Progenitor cell of endocrine pancreas (in vitro differentiated cells): ENCODE measurements at places on chromosomes 6 and 20. TPM values are rescaled to one million over a fixed set of nuclear protein-coding genes. Genes with fewer than 3 reads are reported as not detected.
A peak's percentile ranks its signal among the peaks of the same experiment; 100 is the strongest.

Gene CCDC167
- total RNA-seq: 44.1 and 44.9 TPM in 2 replicates

- no peak for DNase-seq
These were observed 61.4 kb downstream of the DNAH8 start for GRCh38 chr6:38776515-38776914.

DNA sequence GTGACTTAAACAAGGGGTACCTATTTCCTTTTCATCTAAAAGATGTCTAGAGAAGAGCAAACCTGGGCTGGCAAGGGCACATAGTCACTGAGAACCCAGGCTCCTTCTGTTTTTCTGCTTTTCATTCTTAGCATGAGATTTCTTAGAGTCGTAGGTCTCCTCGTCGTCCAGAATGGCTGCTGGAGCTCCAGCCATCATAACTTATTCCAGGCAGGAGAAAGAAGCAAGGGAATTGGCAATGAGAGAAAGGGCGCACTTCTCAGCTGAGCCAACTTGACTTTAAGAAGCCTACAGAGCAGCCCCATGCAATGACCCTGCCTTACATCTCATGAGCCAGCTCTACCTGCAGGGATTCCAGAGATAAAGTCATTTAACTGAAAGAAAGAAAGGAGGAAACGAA lies 213.4 kb downstream of the BMP7 start:
- DNase-seq: no peak

GRCh38 chr6:169847901-169848311 lies 96.5 kb downstream of the ERMARD start:
- no peak for DNase-seq

GRCh38 chr6:30824698-30825097 lies 59.6 kb upstream of the DDR1 start:
- DNase-seq: no peak

DNA sequence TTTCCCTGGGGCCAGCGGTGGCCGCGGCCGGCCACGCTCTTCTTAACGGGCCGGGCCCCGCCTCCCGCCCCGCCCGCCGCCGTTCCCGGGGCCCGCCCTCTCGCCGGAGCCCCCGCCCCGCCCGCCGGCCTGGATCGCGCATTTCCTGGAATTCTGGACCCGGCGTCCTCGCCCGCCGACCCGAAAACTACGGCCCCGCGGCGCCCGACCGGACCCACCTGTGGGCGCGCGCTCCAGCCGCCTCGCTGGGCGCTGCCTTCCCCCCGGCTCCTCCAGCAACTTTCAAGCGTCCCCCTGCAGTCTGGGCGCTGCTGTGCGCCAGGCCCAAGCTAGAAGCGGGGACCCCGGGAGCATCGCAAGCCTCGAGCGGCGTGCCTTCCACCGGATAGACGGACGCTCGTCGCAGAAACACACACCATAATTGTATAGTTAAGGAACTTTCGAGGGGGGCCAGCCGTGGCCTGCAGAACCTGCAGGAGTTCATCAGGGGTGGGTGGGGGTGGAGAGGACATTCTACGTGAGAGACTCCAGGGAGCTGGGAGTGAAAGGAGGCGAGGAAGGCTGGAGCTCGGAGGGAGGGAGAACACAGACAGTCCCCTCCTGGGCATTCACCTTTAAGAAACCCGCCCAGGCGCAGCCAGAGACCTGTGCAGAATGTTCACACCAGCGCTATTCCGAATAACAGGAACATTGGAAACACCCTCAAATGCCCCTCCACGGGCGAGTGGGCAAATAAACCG lies at the start of gene ADA:
TSS of gene ADA (minus strand) at position 16 of the 740 bp plus-strand sequence. CDS start 92 bp downstream, outside the sequence.
- peak; percentile 46 for DNase-seq

- DNase-seq: no peak
These were observed 24.6 kb downstream of the RIMS4 start for GRCh38 chr20:44785768-44786167.

DNA sequence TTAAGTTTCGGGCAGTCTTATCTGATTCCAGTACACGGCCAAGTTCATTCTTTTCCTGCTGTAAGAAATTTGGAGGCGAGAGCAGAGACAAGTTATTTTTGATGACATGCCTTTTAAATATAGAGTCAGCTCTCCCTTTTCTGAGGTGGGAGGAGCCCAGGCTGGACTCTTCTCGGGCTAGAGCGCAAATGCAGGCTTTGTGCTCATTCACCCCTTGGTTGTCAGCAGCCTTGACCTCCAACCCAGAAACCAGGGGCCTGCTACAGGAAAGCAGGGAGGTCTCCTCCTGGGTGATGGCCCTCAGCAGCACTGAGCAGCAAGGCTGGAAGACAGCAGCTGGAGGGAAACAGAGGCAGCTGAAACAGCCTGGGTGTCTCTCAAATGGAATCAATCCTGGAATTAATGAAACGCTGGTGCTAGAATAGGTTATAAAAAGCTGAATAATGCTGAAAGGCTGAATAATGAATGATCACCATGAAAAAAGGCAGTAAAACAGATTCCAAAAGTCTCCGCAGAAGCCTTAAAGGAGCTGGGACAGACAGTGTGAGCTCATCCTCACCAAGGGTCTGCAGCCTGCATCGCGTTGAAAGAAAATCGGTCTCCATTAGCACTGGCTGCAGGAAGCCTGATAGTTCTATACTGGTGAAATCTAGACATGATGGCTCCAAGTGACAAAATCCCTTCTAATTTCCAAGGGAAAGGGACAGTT lies 28.2 kb upstream of the ECI2 start:
- no peak for DNase-seq

- no peak for DNase-seq
These were observed 568 bp downstream of the AGPAT1 start for GRCh38 chr6:32175322-32175710.

GRCh38 chr20:63785691-63786131 lies 45.4 kb downstream of the ZBTB46 start:
- no peak for DNase-seq

- no peak for DNase-seq
These were observed 8.1 kb downstream of the TMEM151B start for GRCh38 chr6:44278315-44278714.

GRCh38 chr6:168537540-168537884 lies 96.5 kb downstream of the SMOC2 start:
- DNase-seq: no peak

GRCh38 chr6:154319231-154319858 lies 37.3 kb downstream of the IPCEF1 start:
- DNase-seq: no peak

DNA sequence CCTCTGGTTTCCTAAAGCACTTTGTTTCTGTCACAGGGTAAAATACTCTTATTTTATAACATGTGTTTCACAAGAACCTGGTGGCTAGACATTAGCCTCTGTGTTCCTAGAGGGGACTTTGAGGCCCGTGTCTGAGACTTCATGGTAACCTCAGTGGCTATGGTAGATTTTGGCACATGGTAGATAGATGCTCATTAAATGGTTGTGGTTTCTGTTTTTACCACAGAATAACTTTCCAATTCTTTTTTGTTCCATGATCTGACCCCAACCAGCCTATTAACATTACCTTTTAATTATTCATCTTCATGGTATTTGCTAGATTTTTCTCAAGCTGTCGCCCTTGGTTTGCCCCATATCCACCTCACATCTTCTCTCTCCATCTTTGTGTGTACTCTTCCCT lies 34.3 kb downstream of the CCN2 start:
- no peak for DNase-seq

DNA sequence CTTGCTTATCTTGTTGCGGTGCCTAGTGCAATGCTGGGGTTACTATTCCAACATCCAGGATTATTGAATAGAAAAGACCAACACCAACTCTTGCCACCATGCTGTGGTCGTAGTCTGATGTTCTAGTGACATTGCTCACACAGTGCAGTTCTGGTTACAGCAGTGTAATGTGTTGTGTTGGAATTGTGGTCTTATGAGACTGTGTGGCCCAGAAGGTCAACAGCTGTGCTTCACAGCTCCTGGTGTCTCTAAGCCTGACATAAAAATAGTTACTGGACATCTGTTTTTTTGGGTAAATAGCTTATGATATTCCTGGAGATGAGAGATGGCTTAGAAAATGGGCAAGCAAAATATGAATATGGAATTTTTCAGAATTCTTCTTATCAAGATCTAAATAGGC lies 57.6 kb downstream of the SLC22A2 start:
- no peak for DNase-seq

DNA sequence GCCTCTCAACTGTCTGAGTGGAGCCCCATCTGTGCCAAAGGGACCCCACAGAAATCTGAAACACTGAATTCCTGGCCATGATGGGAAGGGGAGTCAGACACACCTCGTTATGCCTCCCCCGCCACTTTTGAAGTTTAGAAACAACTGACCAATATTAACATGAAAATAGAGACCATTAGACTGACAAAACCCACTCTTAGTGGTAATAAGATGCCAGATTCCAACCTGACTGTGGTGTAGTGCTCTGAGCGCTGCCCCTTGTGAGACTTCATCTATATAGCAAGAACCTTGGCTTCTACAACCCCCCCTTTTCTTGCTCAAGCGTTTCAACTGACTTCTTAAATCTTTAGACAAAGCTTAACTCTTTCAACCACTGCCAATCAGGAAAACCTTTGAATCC lies 46.1 kb upstream of the UNC93A start:
- no peak for DNase-seq

DNA sequence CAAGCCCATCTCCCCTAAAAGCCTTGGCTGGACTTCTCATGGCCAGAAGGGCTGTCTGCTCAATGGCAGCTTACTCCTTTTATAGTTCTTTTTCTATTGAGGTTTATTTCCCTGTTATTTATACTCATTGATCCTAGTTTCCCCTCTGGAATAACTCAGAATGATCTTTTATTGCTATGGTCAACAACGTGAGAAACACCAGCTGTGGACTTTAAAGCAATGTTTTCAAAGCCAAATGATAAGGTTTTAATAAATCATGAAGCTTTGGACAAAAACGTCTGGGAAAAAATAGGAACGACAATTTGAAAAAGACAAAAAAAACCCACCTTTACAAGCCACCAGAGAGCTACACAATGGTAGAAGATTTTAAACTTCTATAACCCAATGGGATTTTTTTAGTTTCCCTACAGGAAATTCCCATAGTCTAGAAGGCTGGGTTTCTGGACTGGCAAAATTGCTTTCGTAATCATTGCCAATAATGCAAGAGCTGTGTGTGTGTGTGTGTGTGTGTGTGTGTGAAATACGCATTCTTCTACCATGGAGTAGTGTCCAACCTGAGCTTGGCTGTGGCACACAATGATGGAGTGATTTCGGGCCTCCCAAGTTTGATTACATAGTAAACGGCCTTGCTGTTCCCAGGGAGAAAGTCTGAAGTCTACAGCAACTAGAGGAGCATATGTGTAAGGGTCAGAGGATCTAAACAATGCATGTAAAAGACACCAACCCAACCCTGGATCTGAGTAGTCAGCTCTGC lies 396.0 kb downstream of the SYNE1 start:
- no peak for DNase-seq

DNA sequence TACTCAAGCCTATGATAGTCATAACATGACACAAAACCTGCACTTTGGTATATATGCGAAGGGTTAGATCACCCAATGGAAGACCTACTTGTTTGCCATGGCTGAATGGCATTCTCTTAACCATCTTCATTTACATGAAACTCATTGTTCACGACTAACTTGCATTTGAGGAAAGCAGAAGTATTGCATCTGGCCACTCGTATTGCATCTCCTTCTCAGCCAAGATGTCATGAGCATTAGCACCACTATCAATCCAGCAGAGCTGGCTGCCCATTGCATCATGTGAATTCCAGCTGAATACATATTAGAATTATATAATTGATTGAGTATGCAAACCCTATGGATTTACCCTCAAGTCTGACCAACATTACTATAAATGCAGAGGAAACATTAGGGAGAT lies 390.2 kb downstream of the LAMA2 start:
- no peak for DNase-seq

DNA sequence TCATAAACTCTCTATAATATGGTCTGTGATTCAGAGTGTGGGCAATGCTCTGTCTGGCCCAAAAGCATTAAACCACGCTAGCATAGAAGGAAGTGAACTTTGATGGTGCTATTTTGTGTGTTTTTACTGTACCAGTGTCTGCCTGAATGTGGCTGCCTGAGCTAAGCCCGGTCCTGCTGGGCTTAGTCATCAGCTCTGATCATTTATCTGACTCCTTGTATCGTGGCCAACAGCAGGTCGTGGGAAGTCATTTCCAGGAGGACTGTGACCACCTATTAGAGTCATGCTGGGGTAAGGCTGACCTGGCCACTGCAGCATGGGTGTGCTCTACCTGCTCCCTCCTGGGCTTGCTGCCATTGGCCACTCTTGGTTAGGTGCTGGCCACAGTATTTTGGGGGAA lies 239.1 kb upstream of the CEP162 start:
- no peak for DNase-seq

- DNase-seq: no peak
These were observed 220.0 kb downstream of the CLIC5 start for GRCh38 chr6:45795678-45796077.

DNA sequence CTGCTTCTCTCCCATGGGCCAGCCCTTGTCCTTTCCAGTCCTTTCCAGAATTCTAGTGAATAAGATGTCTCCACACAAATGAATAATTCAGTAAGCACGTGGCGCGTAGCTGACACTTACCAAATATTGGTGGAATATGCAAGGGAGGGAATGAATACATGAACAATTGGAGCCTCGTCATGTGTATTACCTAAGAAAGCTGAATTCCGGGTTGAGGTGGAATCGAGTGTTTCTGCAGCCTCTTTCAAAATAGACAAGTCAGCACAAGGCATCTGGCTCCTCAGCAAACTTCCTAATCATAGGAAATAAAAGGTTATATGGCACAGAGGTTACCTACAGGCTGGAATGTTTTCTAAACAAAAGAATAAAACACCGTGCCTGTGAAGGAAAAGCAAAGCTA lies 47.0 kb upstream of the NT5E start:
- no peak for DNase-seq
